ENCODE measurements at places on chromosomes 2 and 18.
A peak's percentile ranks its signal among the peaks of the same experiment; 100 is the strongest.

GRCh38 chr18:48869591-48869990 is 81.2 kb downstream of the SMAD7 start:
- DNase-seq = no peak

DNA sequence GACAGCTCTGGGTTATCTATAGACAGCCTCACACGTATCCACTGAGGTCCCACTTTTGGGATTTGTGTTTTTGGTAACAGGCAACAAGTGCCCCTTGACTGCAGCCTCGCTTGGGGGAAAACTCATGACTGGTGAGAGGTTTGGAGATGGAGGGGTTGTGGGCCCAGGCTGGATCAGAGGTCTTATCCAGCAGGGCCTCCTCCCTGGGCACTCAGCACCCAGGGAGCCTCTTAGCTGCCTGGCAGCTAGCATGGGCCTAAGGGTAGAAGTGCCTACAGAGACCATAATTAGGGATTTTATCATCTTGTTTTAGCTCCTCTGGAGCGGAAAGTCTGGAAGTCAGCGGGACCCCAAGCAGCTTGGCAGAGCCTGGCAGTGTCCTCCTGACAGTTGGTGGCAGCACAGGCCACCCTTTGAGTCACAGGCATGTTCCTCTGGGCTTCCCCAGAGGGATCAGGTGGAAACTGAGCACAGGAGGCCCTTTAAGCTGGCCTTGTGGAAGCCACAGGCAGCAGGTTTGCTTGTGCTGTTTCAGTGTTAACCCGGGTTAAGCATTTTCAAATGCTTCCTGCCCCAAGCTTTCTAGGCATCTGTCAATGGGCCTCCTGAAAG is 143.1 kb downstream of the KCTD1 start:
- no peak for DNase-seq

- DNase-seq = peak; percentile 8
These were observed 25.4 kb downstream of the WDR75 start for GRCh38 chr2:189466656-189467055.

- DNase-seq = no peak
These were observed 709.6 kb downstream of the SOCS6 start for GRCh38 chr18:70998490-70998889.

DNA sequence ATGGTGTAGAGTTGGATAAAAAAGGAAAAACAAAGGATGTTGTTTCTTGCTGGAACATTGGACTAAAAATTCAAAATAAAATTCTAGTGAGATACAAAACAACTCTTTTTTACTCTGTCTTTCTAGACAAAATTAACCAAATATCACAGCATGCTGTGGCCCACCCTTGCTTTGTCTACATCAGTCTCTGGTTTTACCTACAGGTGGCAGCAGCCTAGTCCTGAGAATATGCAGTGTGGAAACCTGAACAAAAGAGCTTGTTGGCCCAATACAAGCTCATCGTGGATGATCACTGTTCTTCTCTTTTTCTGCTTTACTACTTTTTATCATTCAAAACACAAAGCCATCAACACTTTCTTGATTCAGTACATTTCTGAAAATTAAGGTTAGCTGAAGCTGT is 210.4 kb downstream of the CDH19 start:
- no peak for DNase-seq

- DNase-seq = no peak
These were observed 162.2 kb downstream of the PXDN start for GRCh38 chr2:1581965-1582625.

DNA sequence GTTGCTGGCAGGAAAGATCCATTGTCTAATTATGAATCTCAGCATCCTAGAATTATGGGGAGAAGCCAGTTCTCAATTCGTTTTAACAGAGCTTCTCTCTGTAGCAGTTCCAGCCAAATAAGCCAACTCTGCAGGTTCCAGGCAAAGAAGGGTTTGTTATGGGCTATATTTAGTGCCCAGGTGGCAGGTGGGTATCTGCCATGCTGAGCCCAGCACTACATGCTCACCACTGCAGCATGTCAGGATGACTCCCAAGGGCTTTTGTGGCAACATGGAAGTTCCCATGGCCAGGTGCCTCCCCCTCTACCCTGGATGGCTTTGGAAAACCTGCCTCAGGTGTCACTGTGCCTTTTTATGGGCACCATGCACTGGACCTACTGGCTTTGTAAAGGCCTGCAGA is 137.7 kb upstream of the MSH6 start:
- DNase-seq = no peak

- no peak for DNase-seq
These were observed 1.2 kb downstream of the SEMA4C start for GRCh38 chr2:96868555-96869280.

DNA sequence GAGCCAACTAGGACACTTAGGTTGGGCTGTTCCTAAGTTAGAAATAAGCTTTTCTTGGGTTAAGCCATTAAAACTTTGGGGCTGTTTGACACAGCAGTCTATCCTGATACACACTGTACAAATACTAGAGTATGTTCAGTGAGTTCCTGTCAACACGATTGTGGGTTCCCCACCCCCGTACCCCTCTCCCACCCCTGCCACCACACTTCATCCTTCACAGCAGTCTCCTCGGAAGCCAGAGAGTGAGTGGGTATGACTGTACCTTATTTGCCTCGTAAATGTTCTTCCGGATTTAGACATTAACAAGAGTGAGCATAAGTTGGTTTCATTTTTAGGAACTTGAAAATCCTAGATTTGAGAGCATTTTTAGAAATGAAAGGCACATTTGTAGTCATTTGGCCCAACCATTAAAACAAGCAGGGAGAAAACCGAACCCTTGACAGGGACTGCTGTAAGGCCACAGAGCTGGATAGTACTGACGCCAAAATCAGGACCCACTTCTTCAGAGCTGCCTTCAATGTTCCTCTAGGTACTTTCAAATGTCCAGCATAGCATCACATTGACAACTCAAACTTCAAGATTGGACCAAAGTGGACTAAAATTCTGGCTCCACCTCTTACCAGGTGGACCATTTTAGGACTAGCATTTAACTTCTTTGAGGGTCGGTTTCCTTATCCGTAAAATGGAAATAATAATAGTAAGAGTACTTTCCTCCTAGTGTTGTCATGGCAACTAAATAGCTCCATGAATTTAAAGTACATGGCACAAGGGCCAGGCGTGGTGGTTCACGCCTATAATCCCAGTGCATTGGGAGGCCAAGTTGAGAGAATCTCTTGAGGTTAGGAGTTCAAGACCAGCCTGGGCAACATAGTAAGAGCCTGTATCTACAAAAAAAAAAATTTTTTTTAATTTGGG is 166.3 kb upstream of the SERTAD2 start:
- no peak for DNase-seq

DNA sequence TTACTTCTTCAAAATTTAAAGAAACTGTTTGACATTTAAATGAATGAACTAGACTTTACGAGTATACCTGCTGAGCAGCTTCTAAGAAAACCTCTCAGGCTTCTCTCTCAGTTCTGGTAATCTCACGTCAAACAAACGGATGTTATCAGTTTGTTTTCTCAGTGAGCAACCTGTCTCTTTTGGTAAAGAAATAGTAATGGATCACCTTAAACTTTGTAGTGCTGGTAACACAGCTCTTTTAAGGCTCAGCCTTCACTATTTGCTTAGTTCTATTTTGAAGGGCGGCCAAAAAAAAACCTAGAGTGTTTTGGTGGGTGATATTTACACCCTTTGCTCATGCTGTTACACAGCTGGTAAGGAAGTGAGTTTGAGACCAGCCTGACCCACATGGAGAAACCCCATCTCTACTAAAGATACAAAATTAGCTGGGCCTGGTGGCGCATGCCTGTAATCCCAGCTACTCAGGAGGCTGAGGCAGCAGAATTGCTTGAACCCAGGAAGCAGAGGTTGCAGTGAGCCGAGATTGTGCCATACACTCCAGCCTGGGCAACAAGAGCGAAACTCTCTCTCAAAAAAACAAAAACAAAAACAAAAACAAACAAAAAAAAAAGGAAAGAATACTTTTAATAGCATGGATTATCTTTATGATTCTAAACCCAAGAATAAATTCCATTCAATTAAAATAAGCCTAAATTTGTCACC is 15.9 kb downstream of the FN1 start:
- DNase-seq = no peak

- DNase-seq = no peak
These were observed 203.4 kb upstream of the ID2 start for GRCh38 chr2:8478471-8478793.

- DNase-seq = no peak
These were observed 32.7 kb upstream of the PRLH start for GRCh38 chr2:237533668-237534161.

GRCh38 chr2:120134263-120134662 is 88.9 kb downstream of the TMEM185B start:
- DNase-seq = no peak

GRCh38 chr2:206260188-206261012 is 14.1 kb upstream of the ZDBF2 start:
- no peak for DNase-seq

DNA sequence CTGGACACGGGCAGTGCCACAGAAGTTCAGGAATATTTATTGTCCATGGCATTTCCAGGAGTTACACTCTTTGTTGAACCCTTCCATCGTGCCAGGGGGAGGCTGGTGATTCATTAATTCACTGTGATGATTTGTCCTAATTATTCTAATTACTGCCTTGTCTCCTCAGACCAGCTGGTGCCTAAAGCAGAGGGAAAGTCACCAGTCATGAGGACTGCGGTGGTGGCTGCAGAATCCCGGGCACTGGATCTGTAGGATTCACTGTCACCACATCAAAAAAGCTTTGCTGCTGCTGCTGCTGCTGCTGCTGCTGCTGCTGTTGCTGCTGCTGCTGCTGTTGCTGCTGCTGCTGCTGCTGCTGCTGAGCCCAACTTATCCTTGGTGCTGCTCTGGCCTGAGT is 908.2 kb downstream of the TSN start:
- DNase-seq = no peak

DNA sequence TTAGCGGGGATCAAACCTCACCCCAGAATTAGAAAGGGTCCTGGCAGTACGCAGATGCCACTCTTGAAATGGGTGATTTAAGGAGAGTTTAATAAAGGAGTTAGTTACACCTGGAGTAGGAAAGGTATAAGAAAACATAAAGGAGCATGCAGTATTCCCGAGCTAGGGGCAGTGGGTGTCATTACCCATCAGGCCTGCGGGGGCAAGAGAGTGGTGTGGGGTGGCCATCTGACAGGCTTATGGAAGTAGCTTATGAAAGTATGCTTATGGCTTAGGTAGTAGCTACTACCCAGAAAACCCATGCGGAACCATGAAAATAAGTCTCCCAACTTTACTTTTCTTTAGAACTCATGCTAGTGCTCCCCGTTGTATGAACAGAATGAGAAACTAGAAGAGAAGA is 568.9 kb upstream of the ACVR2A start:
- no peak for DNase-seq

DNA sequence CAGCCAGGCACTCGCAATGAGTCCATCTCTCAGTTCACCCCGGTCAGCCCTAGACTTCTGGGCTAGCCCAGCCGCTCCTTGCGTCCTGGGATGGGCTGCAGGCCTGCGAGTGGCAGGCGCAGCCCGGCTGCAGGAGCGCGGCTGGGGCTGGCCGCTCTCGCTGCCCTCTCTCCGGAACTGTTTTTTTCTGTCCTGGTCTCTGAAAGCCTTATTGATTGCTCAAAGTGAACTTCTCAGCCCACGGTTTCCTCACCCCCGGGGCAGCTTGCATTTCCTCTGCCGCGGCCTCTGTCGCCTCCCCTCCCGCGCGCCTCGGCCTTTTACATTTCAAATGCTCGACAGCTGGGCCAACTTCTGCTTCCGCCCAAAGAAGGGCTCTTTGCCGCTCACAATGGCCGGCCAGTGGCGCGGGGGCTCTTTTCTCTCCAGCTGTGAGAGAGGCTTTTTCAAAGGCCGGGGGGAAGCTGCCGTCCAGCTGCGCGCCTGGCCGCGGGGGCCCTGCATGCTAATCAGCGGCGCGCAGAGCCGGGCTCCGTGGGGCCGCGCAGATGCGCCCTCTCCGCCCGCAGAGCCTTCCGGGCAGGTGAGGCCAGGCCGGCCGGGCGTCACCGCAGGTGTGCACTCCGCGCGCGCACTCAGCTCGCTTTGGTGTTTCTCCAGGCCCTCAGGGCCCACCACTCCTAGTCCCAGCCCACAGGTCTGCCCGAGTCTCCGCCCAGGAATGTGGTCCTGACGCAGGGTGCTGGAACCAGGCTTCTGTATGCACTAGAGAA is 513.8 kb downstream of the RNF144A start:
- DNase-seq = no peak

DNA sequence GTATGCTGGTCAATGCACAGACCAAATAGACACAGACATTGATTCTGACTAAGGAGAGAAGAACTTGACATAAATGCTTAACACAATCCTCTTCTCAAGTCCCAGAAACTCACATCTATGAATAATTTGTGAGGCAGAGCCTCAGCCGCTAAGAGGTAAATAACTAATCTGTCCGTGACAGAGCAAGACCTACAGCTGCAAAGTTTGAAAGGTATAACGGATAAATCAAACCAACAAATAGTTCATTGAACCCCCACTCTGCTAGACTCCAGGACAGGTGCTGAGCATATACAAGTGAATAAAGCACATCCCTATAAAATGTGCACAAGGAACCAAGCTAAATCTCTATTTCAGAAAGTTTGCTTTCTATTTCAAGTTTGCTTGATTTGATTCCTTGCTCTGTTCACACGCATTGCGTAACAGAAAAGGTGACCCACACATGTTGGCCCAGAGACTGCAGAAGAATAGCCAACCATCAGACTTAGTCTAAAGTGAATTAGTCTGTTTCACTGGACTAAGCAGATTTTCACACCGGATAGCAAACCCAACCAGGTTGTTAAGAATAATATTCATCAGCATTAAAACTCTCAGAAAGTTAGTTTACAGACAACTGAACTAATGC is 51.7 kb downstream of the NCKAP5 start:
- DNase-seq = no peak

DNA sequence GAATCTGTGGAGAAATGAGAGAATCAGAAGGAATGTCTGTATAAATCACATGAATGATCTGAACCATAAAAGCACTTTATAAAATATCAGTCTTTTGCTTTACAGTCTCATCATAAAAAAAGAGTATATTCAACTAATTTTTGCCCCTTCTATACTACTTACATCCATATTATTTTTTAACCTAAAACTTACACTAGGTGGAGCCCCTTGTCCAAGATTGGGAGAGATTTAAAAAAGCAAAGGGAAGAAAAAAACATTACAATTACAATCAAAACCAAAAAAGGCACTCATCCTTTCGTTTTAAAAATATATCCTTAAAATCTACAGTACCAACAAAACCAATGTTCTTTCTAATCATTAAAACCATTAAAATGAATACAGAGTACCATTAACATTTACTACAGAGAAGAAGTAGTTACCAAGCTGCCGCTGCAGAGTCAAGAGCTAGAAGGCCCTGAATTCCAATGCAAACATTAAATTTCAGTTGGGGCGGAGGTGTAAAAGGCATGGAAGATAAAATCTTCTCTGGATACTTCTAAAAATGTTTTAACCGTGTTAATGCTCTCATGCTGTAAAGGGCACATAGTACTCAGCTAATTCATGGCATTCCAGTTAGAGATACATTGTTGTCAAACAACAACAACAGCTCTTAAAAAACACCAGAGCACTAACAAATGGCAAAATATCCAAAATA is 56.7 kb upstream of the EPB41L3 start:
- DNase-seq = no peak

All from left renal cortex interstitium (tissue), 4 donors.